ENCODE measurements at places on chromosomes 16 and 17.
A peak's percentile ranks its signal among the peaks of the same experiment; 100 is the strongest.

DNA sequence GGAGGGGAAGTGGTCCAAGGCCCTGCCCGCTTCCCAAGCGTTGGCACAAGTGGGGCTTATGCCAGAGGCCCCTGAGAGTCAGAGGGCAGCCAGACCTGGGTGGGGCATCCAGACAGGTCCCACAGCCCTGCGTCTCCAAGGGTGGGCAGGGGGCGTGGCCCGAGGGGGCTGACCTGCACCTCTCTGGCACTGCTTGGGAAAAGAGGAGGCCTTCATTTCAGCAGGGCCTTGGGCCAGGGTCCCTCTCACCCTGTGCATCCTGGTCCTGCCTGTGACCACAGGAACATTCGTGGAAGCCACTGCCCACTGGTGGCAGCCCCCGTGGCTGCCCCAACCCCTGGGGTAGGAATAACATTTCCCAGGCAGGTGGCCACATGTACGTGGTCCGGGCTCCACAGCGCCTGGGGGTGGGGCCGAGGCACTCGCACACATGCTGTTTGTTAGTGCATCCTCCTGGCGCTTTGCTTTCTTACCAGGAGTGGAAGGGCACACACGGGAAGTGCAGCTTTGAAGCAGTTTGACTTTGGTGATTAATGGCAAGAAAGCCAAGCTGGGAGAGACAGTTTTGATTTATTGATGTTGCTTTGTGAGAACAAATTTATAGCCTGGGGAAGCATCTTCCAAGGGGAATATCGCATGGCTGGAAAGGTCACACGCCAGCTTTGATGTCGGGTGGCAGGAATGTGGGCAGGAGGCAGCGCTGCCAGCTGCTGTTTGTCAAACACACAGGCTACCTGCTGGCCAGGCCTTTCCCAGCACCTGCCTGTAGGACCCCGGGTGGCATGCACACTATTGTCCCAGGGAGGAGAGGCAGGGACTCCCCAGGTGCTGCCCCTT, 4.3 kb downstream of the CENPX start:
- DNase-seq: no peak

GRCh38 chr16:67198238-67198734, 645 bp upstream of the ELMO3 start:
- no peak for DNase-seq

GRCh38 chr16:725463-726187, 618 bp downstream of the CCDC78 start:
- no peak for DNase-seq

DNA sequence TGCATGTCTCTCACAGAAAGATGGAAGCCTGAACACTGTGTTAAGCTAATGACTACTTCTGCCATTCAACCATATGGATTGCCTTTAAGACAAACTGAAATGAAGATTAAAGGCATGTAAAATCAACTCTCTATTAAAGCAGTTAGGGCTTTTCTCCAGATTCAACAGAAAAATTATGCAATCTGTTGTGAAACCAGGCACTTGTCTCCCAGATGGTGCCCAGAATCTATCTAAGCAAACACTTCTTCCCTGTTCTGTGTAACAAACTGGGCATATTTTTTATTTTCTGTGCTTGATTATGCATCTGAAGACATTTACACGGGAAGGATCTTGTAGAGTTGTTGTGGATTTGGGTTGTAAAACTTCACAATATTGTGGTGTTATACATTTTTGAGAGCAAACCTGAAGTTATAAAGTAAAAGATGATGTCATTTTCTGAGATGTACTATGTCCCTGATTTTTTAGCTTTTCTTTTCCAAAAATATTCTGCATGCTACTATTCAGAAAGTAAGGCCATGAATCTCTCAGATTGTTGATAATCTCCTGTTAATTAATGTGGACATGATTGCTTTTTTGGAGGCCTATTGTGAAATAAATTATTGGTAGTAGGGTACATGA, 1550.3 kb downstream of the CDH8 start:
- no peak for DNase-seq

GRCh38 chr16:68644296-68644695, 814 bp upstream of the CDH3 start:
- DNase-seq: no peak

DNA sequence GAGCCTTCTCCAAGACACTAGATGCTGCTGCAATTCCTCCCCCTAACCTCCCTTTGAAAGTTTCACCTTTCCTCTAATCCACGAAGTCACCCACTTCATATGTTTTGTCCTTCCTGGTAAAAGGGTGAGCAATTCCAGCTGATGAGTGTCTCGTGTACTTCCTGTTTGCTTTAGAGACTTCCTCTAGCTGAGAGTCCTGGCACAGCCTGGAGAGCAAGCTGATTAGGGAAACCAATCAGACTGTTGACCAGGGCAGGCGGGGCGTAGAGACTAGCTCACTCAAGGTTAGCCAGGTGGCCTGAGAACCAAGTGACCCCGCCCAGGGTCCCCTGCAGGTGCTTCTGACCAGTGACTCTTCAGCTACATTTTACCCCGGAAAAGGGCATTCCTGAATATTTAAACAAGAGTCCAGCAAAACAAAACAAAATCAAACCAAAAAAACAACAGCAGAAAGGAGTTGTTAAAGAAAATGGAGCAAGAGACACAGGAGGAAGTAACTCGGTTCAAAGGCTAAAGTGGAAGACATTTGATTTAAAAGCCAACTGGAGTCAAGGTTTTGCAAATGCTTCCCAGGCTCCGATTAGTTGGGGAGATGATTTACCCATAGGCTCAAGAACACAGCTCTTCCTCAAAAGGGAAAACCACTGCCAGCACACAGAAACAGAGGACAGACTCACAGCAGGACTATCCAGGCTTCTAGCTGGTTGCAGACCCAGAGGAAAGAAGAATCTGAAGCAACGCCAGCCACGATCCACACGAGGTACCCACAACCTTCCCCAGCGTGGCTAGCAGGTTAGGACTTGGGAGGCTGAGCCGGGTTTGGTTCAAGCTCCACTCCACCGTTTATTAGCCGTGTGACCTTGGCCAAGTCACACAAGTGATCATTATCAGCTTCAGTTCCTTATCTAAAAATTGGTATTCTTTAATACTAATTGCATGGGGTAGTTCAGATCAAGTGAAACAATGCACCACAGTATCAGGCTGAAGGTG, 13.4 kb downstream of the HSPB9 start:
- DNase-seq: no peak

DNA sequence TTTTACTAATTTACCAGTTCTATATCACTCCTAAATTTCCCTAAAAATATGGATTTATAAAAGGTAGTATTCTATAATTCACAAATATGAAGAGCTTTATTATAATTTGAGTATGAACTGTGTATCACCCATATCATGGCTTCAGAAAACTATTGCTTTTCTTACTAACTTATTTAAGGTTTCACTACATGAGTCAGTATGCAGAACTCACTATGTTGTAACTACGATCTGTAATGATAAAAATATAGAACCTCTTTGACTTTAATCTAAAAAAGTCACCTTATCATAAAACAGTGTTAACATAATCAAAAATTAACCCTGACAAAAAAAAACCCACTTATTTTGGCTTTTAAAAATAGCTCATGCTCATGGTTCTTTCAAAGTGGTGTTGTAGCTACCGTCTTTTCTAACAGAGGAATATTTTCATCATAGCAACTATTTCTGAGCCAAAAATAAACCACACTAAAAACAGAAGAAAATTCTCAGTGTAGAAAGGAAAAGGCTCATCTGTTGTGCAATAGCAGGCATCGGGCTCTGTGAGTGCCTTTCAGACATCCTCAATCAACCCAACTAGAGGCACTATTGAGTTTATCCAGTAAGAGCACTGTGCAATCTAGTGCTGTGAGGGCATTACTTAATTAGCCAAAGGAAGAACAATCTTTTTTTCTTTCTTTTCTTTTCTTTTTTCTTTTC, 42.1 kb downstream of the ITGAM start:
- DNase-seq: no peak

- peak; percentile 75 for DNase-seq
Measured at GRCh38 chr17:80826955-80827645, 164.5 kb upstream of the CHMP6 start.

- no peak for DNase-seq
Measured at GRCh38 chr16:84700446-84701300, 873 bp downstream of the USP10 start.
